Fibroblast of villous mesenchyme (primary cell): ENCODE measurements at places on chromosomes 6 and 20. TPM values are rescaled to one million over a fixed set of nuclear protein-coding genes. Genes with fewer than 3 reads are reported as not detected.

NELFCD gene
- 37.7 and 38.9 TPM in 2 replicates for total RNA-seq

DAAM2 gene
- total RNA-seq: 13.8 and 16.1 TPM in 2 replicates

KIAA0408 gene
- total RNA-seq: 0.64 and 1.3 TPM in 2 replicates

C20orf141 gene
- 0.32 TPM in 1 of 2 replicates, not detected in the other for total RNA-seq

PPP1R14C gene
- total RNA-seq: not detected in 2 replicates

RING1 gene
- 27.2 and 43.8 TPM in 2 replicates for total RNA-seq
